ENCODE measurements at places on chromosomes 5 and 9.

DNA sequence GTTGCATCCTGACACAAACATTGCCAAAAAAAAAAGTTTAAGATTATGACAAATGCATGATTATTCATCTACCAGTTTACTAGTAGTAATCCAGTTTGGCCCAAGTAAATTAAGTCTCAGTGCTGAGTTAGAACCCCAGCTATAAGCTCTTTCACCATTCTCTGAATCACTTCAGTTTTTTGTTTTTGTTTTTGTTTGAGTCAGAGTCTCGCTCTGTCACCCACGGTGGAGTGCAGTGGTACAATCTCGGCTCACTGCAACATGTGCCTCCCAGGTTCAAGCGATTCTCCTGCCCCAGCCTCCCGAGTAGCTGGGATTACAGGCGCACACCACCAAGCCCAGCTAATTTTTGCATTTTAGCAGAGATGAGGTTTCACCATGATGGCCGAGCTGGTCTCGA is 1.5 kb upstream of the PCYOX1L start:
- DNase-seq: no peak

DNA sequence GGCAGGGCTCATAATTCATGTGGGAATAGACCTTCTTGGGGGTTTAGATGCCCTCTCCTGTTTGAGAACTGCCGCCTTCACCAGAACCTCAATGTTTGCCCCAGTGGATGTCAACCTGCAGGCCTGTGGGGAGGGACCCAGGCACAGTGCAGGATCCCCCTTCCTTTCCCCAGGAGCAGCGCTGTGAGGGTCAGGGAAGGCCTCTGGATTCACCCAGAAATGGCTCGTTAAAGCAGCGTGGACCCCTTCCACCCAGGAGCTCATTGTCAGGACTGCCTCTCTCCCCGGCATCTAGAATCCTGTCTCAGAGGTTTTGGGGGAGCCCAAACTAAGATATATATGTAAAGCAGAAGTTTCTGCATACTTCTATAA is 188.3 kb downstream of the GADD45G start:
- peak; percentile 27 for DNase-seq

DNA sequence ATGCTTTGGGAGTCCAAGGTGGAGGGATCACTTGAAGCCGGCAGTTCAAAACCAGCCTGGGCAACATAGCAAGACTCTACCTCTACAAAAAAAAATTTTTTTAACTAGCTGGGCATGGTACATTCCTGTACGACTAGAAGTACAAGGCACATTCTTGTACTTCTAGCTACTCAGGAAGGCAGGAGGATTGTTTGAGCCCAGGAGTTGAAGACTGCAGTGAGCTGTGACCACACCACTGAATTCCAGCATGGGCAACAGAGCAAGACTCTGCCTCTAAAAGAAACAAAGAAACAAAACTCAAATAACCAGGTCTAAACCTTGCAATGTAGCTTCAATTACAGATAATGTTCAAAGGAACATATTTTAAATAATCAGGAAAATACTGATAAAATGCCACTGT is 56.2 kb downstream of the SSBP2 start:
- no peak for DNase-seq

GRCh38 chr5:156913719-156914370 is 49.2 kb downstream of the TIMD4 start:
- DNase-seq: no peak

GRCh38 chr9:94135222-94135621 is 51.0 kb downstream of the PTPDC1 start:
- DNase-seq: peak; percentile 73

DNA sequence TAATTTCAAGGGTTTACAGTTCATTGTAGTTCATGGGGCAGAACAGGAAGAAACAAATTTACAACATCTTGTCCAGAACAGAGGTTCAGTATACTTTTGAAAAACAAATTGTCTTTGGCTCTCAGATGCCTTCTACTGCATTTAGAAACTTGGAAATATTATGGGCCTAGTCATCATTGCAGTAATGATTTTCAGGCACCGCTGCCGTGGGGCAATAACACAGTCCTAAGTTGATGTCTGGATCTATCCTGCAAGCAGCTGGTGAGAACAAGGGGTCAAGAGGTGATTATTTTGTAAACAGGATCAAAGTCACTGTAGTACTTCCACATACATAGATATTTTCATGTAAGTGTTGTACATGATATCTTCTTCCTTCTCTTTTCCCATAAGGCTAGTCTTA is 82.5 kb upstream of the CAST start:
- no peak for DNase-seq

DNA sequence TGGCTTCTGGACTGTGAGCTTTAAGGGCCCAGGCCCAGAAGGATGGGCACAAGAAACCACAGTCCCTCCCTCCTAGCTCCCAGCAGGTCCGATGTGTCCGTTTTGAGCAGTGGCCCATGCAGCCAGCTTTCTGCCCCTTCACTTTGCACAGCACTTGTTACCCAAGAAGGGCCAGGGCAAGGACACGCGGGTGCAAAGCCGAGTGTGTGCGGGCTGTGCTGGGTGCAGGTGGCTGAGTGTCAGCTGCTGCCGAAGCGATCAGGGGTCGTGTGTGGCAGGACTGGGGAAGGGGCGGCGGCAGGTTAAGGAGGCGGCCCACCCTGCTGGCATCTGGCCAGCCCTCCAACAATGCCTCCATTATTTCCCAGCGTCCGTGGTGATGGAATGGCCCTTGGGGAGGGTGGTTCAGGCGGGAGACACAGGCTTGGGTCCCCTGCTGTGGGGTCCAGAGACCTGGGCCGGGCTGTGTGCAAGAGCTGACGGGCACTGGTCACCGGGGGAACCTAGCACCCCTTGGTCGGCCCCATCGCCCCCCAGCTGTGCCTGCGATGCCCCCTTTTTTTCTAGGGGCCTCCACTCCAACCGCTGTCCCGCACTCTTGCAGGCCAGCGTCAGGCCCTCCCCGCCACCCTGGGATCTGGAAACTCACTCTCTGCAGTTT is 653 bp downstream of the LHX3 start:
- no peak for DNase-seq

- DNase-seq: no peak
These were observed 1416.3 kb downstream of the MAT2B start for GRCh38 chr5:164921722-164922121.

DNA sequence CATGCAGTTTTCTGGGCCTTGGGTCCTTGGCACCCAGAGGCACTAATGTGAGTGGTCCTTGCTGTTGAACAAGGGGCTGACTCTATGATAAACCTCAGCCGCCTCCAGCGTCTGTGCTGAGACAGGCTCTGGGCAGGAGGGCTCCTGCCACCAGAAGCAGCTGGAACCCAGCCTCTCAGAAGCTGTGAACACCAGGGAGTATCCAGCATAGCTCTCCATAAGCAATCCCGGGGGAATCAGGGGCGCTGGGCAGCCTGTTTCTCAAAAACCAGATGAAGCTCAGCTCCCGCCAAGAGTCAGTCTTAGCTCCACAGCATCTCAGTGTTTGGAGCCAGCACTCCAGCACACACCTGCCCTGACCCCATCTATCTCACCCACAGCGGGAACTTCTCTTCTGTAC is 170.2 kb downstream of the HSPA4 start:
- DNase-seq: peak; percentile 23

GRCh38 chr5:114360816-114361723 is 800 bp upstream of the KCNN2 start:
- DNase-seq: peak; percentile 60

GRCh38 chr5:141869040-141869439 is 9.2 kb downstream of the PCDH1 start:
- no peak for DNase-seq

DNA sequence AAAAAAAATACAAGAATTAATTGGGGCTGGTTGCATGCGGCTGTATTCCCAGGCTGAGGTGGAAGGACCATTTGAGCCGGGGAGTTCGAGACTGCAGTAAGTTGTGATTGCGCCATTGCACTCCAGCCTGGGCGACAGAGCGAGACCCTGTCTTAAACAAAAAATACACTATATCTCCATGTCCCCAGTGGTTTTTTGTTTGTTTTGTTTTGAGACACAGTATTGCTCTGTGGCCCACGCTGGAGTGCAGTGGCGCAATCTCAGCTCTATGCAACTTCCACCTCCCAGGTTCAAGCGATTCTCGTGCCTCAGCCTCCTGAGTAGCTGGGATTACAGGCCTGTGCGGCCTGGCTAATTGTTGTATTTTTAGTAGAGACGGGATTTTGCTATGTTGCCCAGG is 1.2 kb downstream of the COQ4 start:
- DNase-seq: no peak

- peak; percentile 84 for DNase-seq
These were observed 9.7 kb downstream of the WNK2 start for GRCh38 chr9:93193388-93194220.

DNA sequence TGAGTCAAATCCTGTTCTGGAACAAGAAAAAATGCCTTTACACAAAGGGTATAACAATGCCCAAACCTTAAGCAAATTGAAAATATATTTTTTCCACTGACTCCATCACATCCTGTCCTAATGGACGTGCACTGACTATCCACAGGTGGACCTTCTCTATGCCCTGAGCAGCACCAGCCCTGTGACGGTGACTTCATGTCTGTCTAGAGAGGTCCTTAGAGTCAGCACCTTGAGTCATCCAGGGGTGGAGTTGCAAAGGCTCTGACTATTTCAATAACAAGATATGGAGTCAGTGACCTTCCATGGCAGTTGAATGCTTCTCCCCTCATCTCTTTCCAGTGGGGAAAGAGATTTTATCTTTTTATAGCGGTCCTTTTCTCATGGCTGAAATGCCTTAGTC is 78.0 kb downstream of the YIPF5 start:
- DNase-seq: no peak

- DNase-seq: no peak
These were observed 677 bp upstream of the TXNDC15 start for GRCh38 chr5:134873494-134873893.

- DNase-seq: peak; percentile 72
These were observed 1.5 kb downstream of the KIF12 start for GRCh38 chr9:114097613-114098020.

GRCh38 chr5:114634967-114635901 is 273.4 kb downstream of the KCNN2 start:
- no peak for DNase-seq

- no peak for DNase-seq
These were observed 115.1 kb upstream of the CTNND2 start for GRCh38 chr5:12019306-12019705.

- DNase-seq: peak; percentile 74
These were observed 5.1 kb upstream of the GPX8 start for GRCh38 chr5:55154873-55155272.

GRCh38 chr5:1108023-1108864 is 3.6 kb downstream of the SLC12A7 start:
- no peak for DNase-seq

GRCh38 chr9:120388003-120388855 is 191.7 kb downstream of the CDK5RAP2 start:
- no peak for DNase-seq

DNA sequence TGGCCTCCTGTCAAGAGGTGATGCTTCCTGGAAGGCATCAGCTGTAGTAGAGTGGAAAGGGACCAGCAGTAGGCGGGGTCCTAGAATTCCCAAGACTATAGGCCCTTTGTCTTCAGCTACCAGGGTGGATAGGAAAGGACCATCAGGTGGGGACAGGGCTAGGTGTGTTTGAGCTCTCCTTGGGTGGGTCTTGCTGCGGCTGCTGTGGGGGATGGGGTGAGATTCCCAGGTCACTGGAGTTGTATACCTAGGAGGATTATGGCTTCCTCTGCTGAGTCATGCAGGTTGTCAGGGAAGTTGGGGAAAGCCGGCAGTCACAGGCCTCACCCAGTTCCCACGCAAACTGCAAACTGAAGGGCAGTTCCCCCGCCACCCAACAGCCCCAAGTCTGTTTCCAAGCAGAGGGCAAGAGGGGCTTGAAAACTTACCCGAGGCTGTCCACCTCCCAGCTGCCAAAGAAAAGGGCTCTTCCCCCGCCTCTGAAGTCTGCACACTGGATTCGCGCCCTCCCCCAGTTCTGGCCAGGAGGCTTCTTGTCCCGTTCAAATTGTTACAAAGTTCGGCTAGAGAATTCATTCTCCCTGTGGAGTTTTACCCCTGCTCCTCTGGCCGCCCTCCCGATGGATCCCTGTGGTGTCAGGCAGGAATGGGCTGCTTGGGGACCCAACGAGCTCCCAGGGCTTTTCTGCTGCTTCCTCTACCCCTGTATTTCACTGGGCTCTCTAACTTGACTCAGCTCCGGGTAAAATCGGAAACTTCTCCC is 23.0 kb upstream of the ECM2 start:
- no peak for DNase-seq

- DNase-seq: no peak
These were observed 312.8 kb downstream of the FER start for GRCh38 chr5:109060378-109061025.

GRCh38 chr5:123706531-123706930 is 194.6 kb downstream of the CSNK1G3 start:
- DNase-seq: no peak

DNA sequence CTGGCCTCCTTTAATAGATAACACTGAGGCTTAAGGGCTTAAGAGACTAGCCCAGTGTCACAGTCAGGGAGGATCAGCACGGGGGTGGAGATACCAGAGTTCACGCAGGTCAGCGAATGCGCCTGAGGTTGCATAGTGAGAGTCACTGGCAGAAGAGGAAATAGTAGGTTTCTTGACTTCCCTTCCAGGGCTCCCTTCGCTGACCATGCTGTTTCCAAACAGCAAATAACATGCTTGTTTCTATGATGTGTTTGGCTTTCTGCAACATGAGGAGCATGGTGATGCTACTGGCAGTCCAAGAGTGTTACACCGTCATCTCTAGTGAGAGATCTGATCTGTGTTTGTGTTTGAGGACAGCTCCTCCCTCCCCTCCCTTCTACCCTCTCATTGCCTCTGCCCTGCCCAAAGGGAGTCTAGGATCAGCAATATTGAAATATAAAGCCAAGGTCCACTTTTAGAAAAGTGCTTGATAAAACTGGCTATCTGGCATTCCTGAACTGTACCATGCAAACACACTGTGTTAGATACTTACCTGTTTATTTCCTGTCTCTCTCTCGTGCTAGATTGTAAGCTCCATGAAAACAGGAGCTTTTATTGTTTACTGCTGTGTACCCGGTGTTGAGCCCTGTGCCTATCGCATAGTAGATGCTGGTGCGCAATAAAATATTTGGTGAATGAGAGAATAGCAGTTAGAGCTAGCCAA is 12.3 kb downstream of the TLE4 start:
- DNase-seq: peak; percentile 17

DNA sequence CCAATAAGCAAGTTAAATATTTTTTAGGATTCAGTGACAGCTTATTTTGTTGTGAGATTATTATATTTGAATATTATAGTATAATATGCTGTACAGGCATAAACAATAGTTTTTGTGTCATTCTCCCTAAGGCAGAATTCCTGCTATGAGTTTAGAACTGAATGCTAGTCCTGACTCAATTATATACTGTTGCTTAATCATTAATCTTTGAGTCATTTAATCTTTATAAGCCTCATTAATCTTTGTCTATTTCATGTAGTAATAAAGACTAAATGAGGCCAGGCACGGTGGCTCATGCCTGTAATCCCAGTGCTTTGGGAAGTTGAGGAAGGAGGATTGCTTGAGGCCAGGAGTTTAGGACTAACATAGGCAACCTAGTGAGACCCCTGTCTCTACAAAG is 3.6 kb upstream of the DCP2 start:
- DNase-seq: no peak

DNA sequence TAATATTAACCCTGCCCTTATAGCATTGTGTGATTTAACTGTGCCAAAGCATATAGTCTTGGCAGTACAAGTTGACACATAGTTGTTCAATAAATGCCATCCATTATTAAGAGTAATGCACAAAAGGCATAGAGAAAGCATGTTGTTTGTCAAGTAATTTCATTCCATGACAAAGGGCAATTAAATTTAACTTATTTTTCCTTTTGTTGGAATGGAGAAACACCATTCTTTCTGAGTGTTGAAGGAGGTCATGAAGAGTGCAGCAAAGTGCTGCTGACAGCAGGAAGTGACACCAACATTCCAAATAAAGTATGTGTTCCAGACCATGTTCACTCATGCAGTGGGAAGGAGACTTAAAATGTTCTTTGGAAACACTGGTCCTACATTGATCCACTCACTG is 29.1 kb downstream of the ANKDD1B start:
- DNase-seq: peak; percentile 90
